ENCODE measurements at places on chromosomes 16 and 17.

DNA sequence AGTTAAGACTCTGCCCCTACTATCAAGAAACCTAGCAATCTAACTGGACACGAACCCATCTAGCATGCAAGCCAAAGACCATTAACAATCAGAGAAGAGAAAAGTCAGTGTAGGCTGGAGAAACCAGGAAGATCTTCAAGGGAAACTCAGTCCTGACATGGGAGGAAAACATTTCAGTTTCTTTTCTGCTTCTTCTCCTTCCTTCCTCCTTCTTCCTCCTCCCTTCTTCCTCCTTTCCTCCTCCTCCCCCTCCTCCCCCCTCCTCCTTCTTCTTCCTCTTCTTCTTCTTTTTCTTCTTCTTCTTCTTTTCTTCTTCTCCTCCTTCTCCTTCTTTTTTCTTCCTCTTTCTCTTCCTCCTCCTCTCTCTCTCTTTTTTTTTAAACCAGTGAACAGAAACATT is 29.6 kb upstream of the SHISA9 start:
- DNase-seq, result no peak

- DNase-seq, result no peak
These were observed 27.1 kb downstream of the MEOX1 start for GRCh38 chr17:43634591-43635125.

DNA sequence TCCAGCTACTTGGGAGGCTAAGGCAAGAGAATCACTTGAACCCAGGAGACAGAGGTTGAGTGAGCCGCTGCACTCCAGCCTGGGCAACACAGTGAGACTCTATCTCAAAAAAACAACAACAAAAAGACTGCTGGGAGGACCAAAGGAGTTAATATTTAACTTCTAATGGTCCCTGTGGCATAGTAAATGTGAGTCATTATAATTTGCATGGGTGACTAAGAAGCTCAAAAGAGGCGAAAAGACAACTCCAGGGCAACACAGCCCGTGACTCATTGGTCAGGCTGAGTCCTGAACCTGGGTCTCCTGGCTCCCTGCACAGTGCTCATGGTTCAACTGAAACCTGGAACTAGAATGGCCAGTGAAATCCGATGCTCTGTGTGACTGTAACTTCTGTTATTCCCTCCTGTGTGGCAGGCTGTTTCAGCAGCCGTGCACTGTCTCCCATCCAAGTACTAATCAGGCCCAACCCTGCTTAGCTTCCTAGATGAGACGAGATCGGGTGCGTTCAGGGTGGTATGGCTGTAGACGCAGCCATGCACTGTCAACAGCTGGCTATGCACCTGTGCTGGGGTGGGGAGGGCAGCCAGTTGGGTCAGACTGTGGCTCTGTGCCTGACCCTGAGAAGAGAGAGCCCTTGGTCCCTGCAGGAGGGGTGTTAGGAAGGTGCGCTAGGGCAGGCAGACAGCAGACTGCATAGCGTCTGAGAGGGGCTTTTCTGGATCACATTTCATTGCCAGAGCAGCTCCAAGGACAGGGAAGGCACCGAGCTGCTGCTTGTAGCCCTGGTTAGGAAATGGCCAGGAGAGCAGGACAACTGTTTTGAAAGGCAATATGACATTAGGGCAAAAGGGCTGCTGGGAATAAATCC is 14.5 kb upstream of the GPRC5C start:
- DNase-seq, result no peak

GRCh38 chr16:4323071-4323844 is 7.4 kb downstream of the GLIS2 start:
- no peak for DNase-seq

GRCh38 chr16:471353-472198 is 46.1 kb downstream of the RAB11FIP3 start:
- DNase-seq, result no peak

DNA sequence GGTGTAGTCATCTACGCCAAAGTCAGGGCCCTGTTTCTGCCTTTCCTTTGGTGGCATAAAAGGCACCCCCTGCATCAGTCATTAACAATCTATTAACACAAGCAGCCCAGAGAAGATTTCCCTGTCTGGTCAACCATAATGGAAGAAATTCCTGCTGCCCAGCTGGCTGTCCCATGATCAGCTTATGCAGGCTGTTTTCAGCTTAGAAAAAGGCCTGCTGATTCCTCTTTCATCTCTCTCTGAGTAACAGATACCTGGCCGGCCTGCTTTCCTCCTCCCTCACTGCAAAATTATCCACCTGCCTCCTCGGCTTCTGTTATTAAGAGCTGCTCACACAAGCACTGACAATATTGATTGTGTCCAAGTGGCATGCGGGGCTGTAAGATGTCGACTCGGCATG is 70.3 kb upstream of the MMP2 start:
- no peak for DNase-seq

GRCh38 chr16:17470182-17470907 is 415 bp downstream of the XYLT1 start:
- no peak for DNase-seq

DNA sequence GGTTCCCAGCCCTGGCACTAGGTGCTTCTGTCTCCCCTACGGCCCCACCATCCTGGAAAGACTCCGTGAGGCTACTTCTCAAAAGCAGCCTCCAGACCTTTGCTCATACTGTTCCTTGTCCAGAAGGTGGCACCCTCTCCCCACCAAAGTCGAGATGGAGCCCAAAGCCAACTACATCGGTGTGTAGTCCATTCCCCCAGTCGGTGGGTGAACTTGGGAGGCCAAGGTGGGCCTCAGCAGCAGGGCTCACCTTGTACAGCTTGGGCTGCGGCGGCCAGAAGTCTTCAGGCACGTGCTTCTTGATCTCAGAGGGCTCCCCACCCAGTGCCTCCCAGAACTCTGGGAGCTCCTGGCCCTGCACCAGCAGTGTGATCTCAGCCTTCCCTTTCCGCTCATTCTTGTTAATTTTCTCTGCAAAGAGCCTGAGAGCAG is 10.2 kb downstream of the FLII start:
- peak; percentile 56 for DNase-seq

DNA sequence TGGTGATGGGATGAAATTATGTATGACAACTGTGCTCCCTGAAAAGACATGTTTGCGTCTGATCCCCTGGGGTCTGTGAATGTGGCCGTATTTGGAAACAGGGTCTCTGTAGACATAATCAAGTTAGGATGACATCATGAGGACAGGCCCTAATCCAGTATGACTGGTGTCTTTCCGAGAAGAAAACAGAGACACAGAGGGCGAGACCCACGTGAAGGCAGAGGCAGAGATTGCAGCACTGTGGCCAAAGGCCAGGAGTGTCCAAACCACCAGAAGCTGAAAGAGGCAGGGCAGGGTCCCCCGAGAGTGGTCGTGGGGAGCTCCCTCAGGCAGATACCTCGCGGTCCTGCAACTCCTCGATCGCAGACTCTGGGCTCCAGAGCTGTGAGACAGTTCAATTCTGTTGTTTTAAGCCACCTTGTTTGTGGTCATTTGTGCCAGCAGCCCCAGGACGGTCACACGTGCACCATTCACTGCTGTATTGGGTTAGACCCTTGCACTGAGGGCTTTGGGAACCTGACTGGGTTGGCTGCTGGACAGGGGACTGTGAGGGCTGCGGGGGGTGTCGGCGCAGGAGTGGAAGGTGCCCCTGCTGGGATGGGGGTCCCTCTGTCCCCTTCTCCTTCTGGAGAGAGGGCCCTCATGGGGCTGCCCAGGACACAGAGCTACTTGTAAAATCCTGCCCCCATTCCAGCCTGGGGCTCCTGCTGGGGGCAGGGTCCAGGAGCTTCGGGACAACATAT is 27.7 kb downstream of the METRNL start:
- no peak for DNase-seq

DNA sequence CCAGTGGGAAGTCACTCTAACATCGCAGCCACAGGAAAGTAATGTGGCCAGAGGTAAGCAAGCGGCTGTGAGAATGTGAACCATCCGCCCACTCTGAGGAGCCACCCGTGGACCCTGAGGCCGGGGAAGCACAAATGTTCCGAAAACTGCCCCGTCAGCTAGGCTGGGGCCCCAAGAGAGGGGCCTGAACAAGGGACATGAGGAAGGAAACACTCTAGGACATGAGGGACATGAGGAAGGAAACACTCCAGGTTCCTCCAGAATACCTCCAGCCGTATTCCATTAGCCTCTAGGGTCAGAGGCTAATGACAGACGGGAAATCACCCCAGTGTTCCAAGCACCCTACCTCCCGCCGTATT is 317 bp downstream of the TEFM start:
- DNase-seq, result no peak

DNA sequence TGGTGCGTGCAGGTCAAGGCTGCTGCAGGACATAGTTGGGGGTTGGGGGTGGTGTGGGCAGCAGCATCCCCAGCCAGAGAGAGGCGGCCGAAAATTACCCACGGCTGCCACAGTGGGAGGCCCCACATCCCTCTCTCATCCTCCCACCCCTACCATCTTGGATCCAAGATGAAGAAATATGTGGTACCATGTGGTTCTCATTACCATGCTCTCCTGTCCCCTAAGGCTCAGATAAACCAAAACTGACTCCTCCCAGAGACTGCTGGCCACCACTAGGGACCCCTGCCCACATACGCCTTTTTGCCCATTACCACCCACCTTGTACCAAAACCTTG is 120.4 kb downstream of the HIC1 start:
- no peak for DNase-seq

DNA sequence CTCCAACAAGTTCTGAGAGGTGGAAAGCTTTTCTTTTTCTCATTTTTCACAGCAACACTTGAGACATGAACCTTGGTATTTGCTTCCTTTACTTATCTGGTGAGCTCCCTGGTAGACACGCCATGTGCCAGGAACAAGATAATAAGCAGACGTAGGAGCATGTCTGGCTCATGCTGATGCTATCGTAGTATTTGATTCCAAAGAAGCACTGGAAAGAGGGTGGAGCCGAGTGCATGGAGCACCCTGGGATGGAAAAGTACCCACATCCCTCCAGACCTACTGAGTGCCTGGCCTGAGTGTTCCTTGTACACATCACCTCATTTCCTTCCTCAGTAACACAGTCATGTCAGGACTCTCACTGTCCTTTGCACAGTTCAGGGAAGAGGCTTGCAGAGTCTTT is 231.0 kb downstream of the CBLN1 start:
- no peak for DNase-seq

- no peak for DNase-seq
These were observed 52.4 kb downstream of the CYTH1 start for GRCh38 chr17:78729641-78730040.

GRCh38 chr16:4176906-4177417 is 60.7 kb upstream of the ADCY9 start:
- DNase-seq, result no peak

DNA sequence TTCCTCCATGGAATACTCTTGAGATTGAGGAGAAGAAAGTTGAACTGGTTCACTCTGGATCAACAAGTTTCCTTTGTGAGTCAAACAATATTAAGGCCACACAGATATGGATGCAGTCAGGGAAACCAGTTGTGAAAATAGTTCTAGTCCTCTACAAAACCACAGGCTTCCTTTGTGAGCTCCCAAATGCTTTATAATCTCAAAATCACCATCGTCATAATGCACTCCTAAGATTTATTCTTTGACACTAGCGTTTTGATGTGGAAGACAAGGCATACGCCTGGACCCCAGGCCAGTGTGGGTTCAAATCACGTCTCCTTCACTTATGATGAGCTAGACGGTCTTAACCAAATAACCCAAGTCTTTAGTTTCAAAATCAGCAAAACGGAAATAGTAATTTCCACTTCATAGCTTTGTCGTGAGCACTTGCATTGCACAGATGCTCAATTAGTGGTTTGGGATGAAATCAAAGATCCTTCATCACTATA is 142.6 kb downstream of the STX8 start:
- DNase-seq, result no peak

GRCh38 chr17:33989361-33990148 is 265.5 kb upstream of the CCL2 start:
- no peak for DNase-seq
